ENCODE measurements at places on chromosomes 1 and 21.

DNA sequence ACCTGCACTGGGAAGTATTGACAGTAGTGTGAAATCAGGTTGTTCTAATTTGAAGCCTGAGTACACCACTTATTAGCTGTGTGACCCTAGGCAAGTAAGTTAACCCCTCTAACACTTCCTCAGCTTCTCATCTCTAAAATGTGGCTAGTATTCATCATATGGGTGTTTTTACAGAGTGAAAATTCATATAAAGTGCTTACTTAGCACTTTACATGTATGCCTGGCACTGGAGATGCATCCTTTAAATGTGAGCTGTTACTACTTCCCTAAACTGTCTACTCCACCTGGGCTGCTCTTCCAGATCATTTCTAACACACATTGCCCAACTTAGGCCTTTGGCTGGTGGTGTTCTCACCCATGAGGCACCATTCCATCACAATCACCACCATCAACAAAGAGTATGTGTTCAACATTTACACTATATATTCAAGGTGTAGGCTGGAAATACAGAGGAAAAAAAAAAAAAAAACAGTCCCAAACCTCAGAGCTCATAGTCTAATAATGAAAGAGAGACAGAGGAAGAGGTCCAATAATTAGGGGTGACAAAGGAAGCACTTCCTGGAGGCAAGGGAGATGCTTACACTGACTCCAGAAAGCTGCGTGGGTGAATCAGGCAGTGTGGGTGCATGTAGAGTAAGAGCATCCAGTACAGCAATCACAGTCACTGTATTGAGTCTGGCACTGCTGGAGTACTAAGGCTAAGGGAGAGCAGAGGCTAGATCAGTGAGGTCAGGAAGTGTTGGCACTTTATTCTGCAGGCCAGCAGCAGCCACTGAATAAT, 3.6 kb downstream of the STX6 start:
- no peak for DNase-seq

GRCh38 chr21:40830836-40831235, 16.1 kb downstream of the DSCAM start:
- no peak for DNase-seq

- DNase-seq, result no peak
These were observed 10.5 kb downstream of the AXDND1 start for GRCh38 chr1:179376223-179376622.

GRCh38 chr1:231027971-231028370, 12.1 kb downstream of the FAM89A start:
- no peak for DNase-seq

DNA sequence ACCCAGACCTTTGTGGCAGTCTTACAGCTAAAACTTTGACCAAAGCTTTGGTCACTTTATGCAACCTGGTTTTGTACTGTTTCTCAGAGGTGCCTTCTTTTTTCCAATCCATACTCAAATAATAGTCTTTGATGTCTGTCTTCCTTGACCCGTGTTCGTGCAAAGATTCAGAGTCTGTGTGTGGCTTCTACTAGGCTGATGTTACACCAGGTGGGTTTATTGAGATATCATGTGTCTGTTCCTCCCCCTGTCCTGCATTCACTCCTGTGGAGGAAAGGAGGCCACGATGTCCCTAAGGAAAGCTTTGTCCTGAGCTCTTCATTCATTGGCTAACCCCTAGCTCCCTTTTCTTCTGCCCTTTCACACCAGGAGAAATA, 15.0 kb upstream of the IKBKE start:
- no peak for DNase-seq

DNA sequence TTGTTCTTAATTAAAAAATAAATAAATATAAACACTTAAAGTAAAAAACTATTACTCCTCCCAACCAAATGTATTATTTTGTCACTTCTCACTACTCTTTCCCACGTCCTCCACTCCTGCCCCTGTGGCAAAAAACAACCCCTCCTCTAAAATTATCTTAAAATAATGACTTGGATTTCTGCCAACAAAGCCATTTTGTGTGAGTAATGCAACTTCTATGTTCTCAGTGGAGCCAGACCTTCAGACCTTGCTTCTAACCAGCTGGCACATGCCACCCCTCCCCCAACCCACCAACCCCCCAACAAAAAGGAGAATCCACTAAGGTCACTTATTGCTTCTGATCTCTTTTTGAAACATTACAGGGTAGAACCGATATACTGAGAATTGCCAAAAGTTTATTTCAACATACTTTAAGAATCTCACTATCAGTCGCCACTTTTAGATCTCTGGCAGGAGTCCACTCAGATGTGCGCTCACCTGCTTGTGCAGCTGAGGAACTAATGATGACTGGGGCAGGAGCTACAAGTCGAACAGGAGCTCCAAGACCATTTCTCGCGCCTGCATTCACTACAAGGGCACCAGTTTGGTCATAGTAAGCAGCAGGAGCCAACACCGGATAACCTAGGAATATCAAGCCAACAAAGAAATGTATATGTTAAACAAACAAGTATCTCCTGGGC, 58.3 kb upstream of the SDC3 start:
- DNase-seq, result peak; percentile 86

GRCh38 chr1:206102292-206102936, 14.8 kb downstream of the AVPR1B start:
- DNase-seq, result no peak

- DNase-seq, result peak; percentile 92
These were observed 50.9 kb upstream of the CNIH3 start for GRCh38 chr1:224565186-224565585.

- no peak for DNase-seq
These were observed 12.2 kb downstream of the ADAMTS5 start for GRCh38 chr21:26954662-26955121.

DNA sequence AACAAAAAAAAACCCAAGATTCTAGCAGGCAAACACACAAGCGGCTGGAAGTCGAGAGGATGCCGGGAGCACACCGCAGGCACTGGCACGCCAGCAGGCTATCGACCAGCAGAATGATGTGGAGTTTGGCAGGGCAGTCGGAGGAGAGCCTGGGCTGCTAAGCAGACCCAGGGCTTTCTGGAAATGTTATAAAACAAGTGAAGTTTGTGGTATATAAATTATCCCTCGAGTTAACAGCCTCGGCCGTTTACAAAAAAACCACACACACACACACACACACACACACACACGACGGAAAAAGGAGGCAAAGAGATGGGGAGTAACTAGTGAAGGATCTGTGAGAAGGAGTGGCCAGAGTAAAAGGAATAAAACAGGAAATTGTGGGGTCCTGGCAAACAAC, 87.2 kb upstream of the IVNS1ABP start:
- peak; percentile 34 for DNase-seq

DNA sequence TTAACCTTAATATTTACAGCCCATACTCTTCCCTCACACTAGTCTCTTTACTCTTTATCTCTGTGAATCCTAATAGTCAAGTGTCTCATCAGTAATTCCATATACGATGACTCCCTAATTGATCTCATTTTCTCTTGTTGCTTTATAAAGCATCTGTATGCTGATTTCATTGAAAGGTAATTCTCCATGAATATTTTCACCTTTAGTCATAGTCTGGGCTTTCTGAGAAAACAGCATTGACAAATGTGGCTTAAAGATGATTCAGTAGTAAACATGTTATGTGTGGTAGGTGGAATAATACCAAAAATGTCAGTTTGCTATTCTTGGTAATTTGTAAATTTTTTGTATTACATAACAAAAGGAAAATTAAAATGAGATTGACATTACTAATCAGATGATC, 1176.5 kb downstream of the NCAM2 start:
- DNase-seq, result no peak

GRCh38 chr1:55725378-55725777, 510.2 kb upstream of the USP24 start:
- DNase-seq, result peak; percentile 66

- DNase-seq, result peak; percentile 87
These were observed 804.8 kb downstream of the USP25 start for GRCh38 chr21:16534408-16535101.

DNA sequence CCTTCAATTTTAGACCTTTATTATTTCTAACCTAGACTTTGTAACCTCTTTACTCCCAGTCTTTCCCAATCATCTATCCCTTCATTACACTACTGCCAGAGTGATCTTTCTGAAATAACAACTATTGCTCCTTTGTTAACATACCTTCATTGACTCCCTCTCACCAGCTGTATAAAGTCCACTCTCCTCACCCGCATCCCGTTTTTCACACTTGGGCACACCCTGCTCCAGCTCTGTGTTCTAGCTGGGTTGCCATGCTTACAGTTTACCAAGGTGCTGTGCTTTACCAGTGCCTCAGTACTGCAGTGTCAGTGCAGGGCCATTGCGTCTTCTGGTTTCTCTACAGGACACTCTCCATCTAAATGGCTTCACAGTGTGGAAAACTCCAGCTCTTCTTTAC, 148.2 kb downstream of the NFIA start:
- DNase-seq, result no peak

- no peak for DNase-seq
These were observed 22.8 kb downstream of the SLC9A1 start for GRCh38 chr1:27132147-27132546.

DNA sequence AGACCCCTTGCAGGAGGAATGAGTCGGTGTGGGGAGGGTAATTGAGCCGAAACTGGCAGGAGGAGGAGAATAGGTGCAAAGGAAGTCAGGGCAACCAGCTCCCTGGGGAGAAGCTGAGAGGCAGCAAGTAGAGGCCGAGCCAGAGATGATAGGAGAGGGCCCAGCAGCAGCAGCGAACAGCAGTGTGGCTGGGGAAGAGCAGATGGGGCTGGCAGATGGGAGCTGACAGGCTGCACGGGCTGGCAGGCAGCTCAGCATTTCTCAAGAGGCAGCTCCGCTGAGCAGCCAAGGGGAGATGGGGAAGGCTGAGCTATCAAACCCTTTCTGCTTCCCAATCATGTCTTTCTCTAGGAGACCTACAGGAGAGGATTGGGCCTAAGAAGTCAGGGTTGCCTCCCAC, 158.2 kb downstream of the TRIM33 start:
- DNase-seq, result no peak

- peak; percentile 97 for DNase-seq
These were observed 39.8 kb upstream of the CLIC4 start for GRCh38 chr1:24705260-24706073.

DNA sequence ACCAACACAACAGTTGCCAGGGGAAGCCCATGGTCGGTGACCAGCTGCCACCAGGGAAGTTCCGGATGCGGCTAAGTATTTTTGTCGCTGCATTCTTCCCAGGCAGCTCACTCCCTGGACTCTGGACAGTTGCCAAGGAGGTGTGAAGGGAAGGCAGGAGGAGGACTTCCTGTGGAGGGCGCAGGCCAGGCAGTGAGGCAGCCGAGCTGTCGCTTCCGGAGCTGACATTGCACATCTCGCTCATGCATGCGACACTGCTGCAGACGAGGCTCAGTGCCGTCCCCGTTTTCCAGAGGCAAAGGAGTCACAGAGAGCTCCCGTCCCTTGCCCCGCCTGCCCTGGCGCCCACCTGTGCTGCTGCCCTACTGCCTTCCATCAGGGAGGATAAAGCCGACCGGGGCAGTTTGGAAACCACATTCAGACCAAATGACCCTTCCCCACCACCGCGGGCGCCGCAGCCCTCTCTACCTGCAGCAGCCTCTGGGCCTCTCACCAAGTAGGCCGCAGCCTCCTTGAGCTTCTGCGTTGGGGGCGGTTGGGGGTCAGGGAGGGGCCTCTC, 81.4 kb downstream of the NENF start:
- DNase-seq, result peak; percentile 74

- DNase-seq, result no peak
These were observed 26.0 kb downstream of the LMX1A start for GRCh38 chr1:165330483-165330882.

DNA sequence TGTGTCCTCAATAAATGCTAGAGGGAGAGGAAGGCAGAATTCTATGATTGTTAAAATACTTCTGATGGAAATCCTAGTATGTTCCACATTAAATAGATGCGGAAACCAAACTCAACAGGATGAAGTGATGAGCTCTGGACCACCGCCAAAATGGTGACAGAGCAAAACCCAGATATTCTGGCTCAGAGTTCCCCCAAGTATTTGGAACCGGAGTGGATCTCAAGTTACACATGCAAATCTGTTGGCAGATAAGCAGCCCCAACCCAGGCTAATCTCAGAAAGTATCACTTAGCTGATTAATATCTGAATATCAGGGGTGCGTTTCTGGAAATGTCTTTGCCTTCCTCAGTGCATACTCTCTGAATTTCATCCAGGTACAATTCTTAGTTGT, 17.4 kb upstream of the GRHL3 start:
- peak; percentile 12 for DNase-seq

- no peak for DNase-seq
These were observed 33.0 kb upstream of the IVNS1ABP start for GRCh38 chr1:185350027-185350442.

GRCh38 chr1:228960705-228961104, 225.4 kb downstream of the RHOU start:
- DNase-seq, result no peak

- DNase-seq, result no peak
These were observed 616.1 kb upstream of the ADAMTS5 start for GRCh38 chr21:27582948-27583430.

- peak; percentile 4 for DNase-seq
These were observed 317.6 kb downstream of the SPATA17 start for GRCh38 chr1:217948741-217949140.

DNA sequence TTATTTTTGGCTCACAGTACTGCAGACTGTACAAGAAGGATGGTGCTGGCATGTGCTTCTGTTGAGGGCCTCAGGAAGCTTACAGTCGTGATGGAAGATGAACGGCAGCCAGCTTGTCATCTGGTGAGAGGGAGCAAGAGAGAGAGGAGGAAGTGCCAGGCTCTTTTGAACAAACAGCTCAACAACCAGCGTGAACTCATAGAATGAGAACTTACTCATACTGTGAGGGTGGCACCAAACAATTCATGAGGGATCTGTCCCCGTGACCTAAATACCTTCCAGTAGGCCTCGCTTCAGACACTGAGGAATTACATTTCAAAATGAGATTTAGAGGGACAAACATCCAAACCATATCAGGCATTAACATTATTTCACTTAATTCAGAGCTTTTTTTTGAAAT, 84.7 kb downstream of the PKN2 start:
- peak; percentile 11 for DNase-seq

DNA sequence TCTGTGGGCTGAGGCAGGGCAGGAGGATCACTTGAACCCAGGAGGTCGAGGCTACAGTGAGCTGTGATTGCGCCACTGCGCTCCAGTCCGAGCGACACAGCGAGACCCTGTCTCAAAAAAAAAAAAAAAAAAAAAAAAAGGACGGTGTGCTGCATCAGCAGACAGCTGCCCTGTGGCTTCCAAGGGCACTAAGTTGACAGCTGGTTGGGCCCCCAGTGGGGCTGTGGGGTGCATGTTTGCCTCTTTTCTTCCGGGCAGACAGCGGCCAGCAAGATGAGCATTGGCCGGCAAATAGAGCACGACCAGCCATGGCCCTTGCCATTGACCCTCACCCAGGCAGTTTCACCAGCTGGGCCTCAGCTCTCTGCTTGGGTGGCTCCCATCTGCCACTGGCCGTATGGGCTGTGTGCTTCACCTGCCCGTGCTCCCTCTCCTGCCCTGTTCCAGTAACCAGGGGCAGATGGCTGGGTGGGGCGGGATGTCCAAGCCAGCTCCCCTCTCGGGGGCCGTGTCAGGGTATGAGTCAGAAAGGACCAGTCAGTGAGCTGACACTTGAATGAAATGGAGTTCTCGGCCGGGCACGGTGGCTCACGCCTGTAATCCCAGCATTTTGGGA, 12.3 kb upstream of the SLC25A34 start:
- DNase-seq, result no peak

GRCh38 chr1:61244114-61244513, 161.8 kb downstream of the NFIA start:
- peak; percentile 76 for DNase-seq

GRCh38 chr1:13783551-13783950, 83.6 kb downstream of the PRDM2 start:
- no peak for DNase-seq

- no peak for DNase-seq
These were observed 126.6 kb upstream of the BEND5 start for GRCh38 chr1:48903291-48903690.
